ENCODE measurements at places on chromosomes 12 and 14.

DNA sequence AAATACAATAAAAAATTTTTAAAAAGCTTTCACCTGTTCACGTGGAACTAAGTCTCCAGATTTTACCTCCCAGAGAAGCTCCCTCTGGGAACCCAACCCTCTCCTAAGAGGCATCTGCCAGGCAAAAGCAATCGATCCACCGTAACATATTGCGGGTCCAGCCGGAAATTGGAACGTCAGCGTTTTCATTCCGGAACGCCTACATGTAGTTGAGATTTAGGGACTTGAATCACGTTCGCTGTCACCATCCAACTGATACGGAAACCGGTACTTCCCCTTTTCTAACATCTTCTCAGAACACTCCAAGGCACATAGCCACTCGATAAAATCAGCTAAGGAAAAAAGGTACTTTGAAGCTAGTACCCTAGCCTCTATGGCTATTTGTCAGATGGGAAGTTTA, 70.3 kb downstream of the COX16 start:
- no peak for DNase-seq

- no peak for DNase-seq
These were observed 42.6 kb upstream of the SYCP3 start for GRCh38 chr12:101781834-101782233.

GRCh38 chr14:65312859-65313258, 99.7 kb upstream of the FUT8 start:
- DNase-seq: no peak

DNA sequence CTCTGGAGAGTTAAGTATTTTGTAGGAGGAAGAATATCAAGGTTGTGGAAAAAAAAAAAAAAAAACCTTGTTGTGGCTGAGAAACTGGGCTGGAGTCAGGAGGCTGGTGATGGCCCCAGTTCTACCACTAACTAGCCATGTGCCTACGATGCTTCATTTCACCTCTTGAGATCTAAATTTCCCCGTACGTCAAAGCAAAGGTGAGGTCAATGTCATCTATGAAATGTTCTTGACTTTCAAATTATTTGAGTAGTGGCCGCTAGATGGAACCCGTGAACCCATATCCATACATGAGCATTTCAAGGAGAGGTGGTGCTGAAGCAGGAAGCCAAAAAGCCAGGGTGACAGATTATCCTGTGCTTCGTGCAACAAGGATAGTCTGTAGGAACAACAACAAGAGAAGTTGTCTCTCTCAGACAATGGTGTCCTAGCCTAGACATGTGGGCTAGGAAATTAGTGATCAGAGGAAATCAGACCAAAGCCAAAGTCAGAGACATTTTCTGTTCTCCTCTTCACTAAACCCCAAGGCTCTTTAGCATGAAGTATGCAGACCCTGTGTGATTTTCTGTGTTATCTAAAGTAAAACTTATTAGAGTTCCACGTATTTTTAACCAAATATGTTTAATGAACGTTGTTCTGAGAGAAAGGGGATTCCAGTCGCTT, 95.5 kb upstream of the ETV6 start:
- peak; percentile 61 for DNase-seq

GRCh38 chr12:111073370-111073769, 153.0 kb upstream of the MYL2 start:
- DNase-seq: no peak

DNA sequence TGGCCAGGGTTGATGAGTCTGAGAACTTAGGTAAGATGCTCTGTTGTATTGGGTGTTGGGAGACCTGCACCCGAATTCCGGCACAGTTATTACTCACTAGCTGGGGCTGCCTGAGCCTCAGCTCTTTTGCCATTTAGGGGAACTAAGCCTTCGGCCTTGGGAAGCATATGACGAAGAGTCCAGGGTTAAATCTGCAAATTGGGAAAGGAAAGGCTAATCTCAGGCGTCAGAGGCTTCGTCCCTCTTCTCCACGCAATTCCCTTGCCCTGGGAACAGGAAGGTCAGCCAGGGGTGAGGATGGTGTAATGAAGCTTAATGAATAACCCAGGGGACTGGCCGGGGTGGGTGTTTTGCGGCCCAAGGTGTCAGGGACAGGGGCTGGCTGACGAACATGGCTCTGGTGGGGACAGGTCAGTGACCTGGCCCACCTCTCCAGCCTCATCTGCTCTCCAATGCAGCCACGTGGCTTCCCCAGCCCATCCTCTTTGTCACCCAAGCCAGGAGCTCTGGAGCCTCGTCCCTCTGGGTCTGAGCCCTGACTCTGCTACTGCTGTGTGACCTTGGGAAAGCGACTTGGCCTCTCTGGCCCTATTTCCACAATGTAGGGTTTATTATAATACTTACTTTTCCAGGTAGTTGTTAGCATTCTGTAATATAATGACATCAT, 3.8 kb upstream of the SDSL start:
- peak; percentile 15 for DNase-seq

DNA sequence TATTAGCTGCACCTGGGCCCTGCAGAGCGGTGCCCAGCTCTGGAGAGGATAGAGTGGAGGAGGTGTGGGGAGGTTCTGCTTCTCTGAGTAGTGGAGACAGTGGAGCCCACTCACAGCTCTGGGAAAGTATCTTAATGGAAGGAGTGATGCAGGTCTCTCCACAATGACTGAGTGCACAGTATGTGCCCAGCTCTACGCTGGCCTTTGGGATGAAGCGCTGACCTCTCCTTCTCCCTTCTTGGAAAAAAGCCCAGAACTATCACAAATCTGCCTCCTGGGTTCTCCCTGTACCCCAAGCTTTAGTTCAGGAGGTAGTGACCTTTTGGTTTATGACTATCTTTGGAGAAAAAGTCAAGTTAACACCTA, 495 bp upstream of the KRT3 start:
- no peak for DNase-seq

DNA sequence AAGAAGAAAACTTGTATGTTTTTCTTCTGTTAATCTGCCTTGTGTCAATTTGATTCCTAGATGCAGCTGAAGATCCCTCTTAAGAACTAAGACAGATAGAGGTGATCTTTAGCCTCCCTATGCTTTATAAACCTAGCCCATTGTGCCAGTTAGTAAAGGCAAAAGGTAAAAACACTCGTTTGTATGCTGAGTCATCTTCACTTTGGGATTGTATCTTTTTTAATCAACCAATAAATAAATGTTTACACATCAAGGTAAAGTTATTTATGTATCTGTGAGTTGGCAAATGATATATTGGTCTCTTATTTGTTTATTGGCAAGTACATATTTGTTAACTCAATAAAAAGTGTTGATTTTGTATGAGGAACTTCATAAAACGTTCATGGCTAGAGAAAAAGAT, 165.9 kb upstream of the AMIGO2 start:
- no peak for DNase-seq

DNA sequence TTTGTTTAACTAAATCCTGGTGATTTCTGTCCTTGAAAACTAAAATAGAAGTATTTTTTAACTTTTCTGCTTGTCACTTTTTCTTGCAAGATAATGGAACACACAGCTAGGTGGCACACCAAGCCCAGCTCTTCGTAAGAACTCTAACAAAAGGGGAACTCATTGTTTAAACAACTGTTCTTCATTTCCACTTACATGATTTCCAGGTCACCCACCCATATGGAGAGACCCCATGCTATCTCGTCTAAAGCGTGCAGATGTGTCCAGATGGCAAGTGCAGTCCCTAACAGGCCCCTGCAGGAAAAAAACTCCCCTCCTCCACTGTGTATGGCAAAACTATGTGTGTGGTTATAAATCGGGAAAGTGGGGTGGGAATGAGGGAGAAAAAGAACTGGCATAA, 43.3 kb upstream of the NT5DC3 start:
- peak; percentile 76 for DNase-seq

DNA sequence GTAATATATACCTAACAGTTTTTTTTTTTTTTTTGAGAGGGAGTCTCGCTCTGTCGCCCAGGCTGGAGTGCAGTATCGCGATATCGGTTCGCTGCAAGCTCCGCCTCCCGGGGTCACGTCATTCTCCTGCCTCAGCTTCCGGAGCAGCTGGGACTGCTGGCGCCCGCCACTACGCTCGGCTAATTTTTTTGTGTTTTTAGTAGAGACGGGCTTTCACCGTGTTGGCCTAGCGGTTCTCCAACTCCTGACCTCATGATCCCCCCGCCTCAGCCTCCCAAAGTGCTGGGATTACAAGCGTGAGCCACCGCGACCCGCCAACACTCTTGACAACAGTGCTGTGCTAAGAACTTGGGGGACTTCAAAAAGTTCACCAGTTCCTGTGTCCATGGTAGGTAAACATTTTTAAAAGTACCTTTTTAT, 63.5 kb downstream of the FOXG1 start:
- no peak for DNase-seq

GRCh38 chr14:98494582-98494981, 777.4 kb downstream of the BCL11B start:
- peak; percentile 39 for DNase-seq

GRCh38 chr12:4909410-4909733, 333 bp upstream of the KCNA1 start:
- no peak for DNase-seq

DNA sequence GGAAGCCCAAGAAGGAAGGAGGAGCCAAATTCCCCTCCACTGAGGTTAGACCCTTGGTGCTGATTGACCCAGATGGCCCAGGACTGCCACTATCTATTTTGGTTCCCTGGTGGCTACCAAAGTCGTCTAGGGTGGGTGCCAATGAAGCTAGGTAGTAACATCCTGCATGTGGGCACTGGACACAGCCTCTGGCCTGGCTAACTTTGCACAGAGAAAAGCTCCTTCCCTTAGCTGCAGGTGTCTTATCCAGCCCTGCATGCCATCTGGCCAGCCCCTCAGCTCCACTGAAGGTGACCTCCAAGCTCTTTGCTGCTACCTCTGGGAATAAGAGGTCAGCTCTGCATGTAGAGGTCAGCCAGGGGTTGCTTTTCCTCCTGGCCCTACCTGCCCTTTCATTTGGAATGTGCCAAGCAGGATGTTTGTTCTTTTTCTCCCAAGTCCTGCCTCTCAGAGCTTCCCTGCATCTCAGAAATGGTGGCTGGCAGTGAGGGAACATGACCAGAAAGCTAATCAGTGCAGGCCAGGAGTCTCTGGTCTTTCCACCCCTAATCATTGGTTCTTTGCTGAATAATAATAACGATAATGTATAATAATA, 34.0 kb downstream of the JDP2 start:
- DNase-seq: no peak

DNA sequence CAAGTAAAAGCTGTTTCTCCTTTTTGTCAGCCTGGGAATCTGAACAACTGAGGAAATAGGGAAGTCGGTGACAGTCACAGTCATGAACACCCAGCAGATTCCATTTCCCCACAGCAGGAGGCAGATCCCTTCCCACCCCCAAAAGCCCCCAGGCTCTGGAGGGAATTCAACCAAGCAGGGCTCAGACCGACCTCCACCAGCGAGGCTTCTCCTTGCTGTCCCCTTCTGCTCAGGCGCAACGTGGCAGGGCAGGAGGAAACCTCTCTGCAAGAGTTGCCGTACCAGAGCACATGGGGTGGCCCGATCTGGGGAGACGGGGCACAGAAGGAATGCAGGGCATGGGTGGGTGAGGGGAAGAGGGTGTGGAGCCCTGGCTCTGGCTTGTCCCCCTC, 319 bp downstream of the GALNT6 start:
- DNase-seq: no peak

DNA sequence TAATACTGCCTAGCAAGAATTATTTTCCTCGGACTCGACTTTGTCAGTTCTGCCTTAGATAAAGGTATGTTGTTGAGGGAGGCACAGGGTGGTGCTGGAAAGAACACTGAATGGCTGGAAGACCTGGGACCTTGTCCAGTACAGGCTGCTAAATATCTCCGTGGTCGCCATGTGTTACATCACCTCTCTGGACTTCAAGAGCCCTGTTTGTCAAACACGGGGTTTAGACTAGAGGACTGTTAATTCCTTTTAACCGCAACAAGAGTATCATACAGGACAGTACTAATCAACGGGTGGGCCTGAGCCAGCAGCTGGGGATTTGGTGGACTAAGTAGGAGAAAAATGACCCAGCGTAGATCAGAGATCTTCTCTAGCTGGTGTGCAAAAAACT, 476.3 kb downstream of the LRIG3 start:
- DNase-seq: peak; percentile 55

DNA sequence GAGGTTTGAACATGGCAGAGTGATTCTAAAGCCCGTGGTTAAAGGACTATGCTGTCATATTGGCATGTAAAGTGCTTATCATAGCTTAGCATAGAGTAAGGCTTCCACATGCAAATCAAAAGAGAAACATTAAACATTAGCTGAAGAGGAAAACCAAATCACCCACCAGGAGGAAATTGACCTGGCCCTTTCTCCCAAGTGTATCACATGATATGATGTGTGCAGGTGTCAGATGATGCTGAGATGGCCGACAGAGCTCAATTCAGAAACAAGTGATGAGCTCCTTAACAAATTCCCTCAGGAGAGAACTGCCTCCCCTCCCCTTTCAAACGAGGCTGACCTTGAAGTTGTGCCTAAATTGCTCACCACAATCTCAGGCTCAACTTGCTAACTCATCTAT, 217.1 kb upstream of the BTG1 start:
- no peak for DNase-seq

GRCh38 chr14:75440733-75441477, 13.1 kb downstream of the JDP2 start:
- DNase-seq: peak; percentile 95

- DNase-seq: no peak
These were observed 9.6 kb downstream of the ATXN7L3B start for GRCh38 chr12:74547249-74547648.

GRCh38 chr14:106277503-106277902, 751.1 kb downstream of the TMEM121 start:
- DNase-seq: no peak

DNA sequence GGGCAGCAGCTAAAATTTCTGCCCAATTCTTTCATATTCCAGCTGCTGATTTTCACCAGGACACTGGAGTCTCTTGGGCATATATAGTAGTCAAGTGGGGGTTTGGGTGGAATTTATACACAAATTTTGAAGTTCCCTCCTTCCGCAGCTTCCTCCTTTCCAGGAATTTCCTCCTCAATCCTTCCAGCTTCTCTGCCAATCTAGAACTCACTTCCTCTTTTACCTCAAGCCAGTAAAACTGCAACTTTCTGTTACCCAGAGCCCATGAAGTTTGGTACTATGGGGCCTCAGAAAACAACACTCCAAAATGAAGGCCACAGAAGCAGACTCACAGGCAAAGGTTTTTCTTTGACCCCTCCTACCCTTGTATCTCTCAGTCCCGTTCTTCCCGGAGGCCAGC, 51.7 kb upstream of the G2E3 start:
- DNase-seq: no peak

- no peak for DNase-seq
These were observed 83.5 kb downstream of the PPHLN1 start for GRCh38 chr12:42409471-42409870.

- DNase-seq: no peak
These were observed 64.7 kb downstream of the PPP2R5E start for GRCh38 chr14:63478437-63478852.
